ENCODE measurements at places on chromosomes 4 and X. TPM values are rescaled to one million over a fixed set of nuclear protein-coding genes. Genes with fewer than 3 reads are reported as not detected.

THOC2 gene
- 86.9 TPM for total RNA-seq

GRCh38 chrX:55102754-55103153 lies 13.9 kb downstream of the PAGE2 start:
- no peaks in the 10 kb centered on the region for H3K27me3 ChIP-seq
- H3K27ac ChIP-seq = no peak overlapping the region
- no peak for DNase-seq
- H3K4me1 ChIP-seq = no peaks in the 10 kb centered on the region

DNA sequence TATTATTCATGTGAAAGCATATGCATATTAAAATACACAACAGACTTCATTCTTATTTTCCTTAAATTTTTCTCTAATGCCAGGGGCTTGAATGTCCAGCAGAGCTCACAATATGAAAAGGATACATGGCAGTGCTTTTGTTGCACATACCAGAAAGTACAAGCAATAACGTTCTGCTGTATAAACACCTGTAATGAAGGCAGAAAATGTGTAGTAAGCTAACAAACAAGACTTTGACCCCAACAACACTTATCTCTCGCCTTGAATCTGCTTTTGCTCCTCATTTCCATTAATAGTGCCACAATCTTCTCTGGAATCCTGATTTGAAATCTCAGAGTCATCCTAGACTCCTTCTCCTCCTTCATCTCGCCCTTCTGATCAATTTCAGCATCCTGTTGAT lies 687.3 kb downstream of the IL1RAPL1 start:
- no peak for DNase-seq
- H3K4me1 ChIP-seq = no peaks in the 10 kb centered on the region
- H3K27me3 ChIP-seq = peaks cover 3% of the 10 kb centered on the region
- H3K4me3 ChIP-seq = no peak overlapping the region
- H3K36me3 ChIP-seq = no peaks in the 10 kb centered on the region

GRCh38 chrX:119647552-119648420 lies 41.6 kb upstream of the NKRF start:
- no peaks in the 10 kb centered on the region for H3K27me3 ChIP-seq
- H3K4me1 ChIP-seq = no peaks in the 10 kb centered on the region
- H3K36me3 ChIP-seq = peaks cover 7% of the 10 kb centered on the region
- H3K4me3 ChIP-seq = no peak overlapping the region

MAGEE2 gene
- total RNA-seq = 1.8 TPM

- H3K36me3 ChIP-seq = no peaks in the 10 kb centered on the region
- H3K4me1 ChIP-seq = no peaks in the 10 kb centered on the region
- no peaks in the 10 kb centered on the region for H3K27me3 ChIP-seq
- no peak overlapping the region for H3K27ac ChIP-seq
Observed at GRCh38 chr4:47668810-47669408, 169.0 kb downstream of the CORIN start.

ART3 gene
- total RNA-seq = 4.0 TPM

- DNase-seq = peak; percentile 52
- H3K27ac ChIP-seq = no peak overlapping the region
Observed at GRCh38 chr4:184096561-184097240, 121.0 kb downstream of the ENPP6 start.

- no peak for DNase-seq
- no peak overlapping the region for H3K27ac ChIP-seq
- H3K27me3 ChIP-seq = peaks cover 2% of the 10 kb centered on the region
Observed at GRCh38 chrX:39137363-39137954, 336.2 kb downstream of the MID1IP1 start.

DNA sequence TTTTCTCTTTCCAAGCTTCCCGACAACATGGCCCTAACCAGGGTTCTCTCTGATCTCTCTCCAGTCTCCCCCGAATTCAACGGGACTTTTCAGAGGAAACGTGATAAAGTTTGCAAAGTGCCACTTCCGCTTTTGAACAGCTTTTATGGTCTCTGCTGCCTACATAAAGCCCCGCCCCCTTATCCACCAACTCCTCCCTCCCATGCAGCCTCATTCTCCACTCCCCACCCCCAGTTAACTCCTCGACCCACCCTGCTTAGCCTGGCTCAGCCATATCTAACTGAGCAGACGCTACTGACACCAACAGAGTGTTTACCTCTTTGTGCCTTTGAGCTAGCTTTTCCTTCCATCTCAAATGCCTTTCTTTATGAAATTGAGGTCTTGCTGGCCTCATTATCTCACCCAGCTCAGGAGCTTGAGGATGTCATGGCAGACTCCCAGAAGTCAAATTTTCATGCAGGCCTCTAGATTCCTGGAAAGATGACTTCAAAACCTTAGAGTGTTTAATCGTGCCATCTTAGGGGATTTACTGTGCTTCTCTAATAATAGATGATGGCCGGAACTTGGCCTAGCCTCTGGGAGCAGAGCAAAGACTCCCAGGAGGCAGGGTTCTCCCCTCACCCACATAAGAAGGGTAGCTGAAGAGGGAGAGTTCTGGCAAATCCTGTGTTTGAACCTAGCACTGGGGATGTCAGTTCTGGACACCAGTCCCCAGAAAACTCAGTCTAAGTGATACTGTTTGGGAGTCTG lies 606.0 kb downstream of the BCOR start:
- no peak overlapping the region for H3K4me3 ChIP-seq
- H3K4me1 ChIP-seq = peaks cover 5% of the 10 kb centered on the region
- DNase-seq = no peak
- peaks cover 14% of the 10 kb centered on the region for H3K27me3 ChIP-seq
- no peaks in the 10 kb centered on the region for H3K36me3 ChIP-seq

- H3K4me3 ChIP-seq = no peak overlapping the region
- H3K27ac ChIP-seq = peak overlapping the region; percentile 33
- H3K4me1 ChIP-seq = peaks cover under 1% of the 10 kb centered on the region
- no peaks in the 10 kb centered on the region for H3K36me3 ChIP-seq
- H3K27me3 ChIP-seq = no peaks in the 10 kb centered on the region
Observed at GRCh38 chr4:38873290-38873944, 5.8 kb downstream of the FAM114A1 start.

- H3K27me3 ChIP-seq = no peaks in the 10 kb centered on the region
- no peaks in the 10 kb centered on the region for H3K36me3 ChIP-seq
- DNase-seq = no peak
- H3K27ac ChIP-seq = no peak overlapping the region
- no peak overlapping the region for H3K4me3 ChIP-seq
Observed at GRCh38 chrX:132940727-132941327, 17.6 kb downstream of the HS6ST2 start.

MED12 gene
- 23.4 TPM for total RNA-seq

- H3K4me3 ChIP-seq = no peak overlapping the region
- no peaks in the 10 kb centered on the region for H3K36me3 ChIP-seq
- no peak overlapping the region for H3K27ac ChIP-seq
- peaks cover 3% of the 10 kb centered on the region for H3K4me1 ChIP-seq
- DNase-seq = no peak
- H3K27me3 ChIP-seq = no peaks in the 10 kb centered on the region
Observed at GRCh38 chr4:186900984-186901383, 177.3 kb upstream of the FAT1 start.

MAP3K15 gene
- total RNA-seq = 0.55 TPM

UGT2A1 gene
- total RNA-seq = 0.94 TPM

GRCh38 chrX:20796450-20796849 lies 529.7 kb upstream of the RPS6KA3 start:
- no peaks in the 10 kb centered on the region for H3K36me3 ChIP-seq
- H3K27ac ChIP-seq = no peak overlapping the region
- no peak for DNase-seq
- no peaks in the 10 kb centered on the region for H3K27me3 ChIP-seq
- no peak overlapping the region for H3K4me3 ChIP-seq

All from spinal cord (tissue), 10 donors.